ENCODE measurements at places on chromosomes 7 and 10. TPM values are rescaled to one million over a fixed set of nuclear protein-coding genes. Genes with fewer than 3 reads are reported as not detected.

CCDC136 gene
- 9.9 TPM for total RNA-seq

SFTPA2 gene
- not detected for total RNA-seq

AGMO gene
- total RNA-seq = not detected

ZPBP gene
- not detected for total RNA-seq

ABCB1 gene
- 0.36 TPM for total RNA-seq
